ENCODE measurements at places on chromosomes 3 and 15.

- DNase-seq: no peak
Measured at GRCh38 chr3:94082391-94082937, 19.6 kb downstream of the NSUN3 start.

- no peak for DNase-seq
Measured at GRCh38 chr3:129030611-129031010, 29.5 kb downstream of the EFCC1 start.

- DNase-seq: peak; percentile 24
Measured at GRCh38 chr3:15812183-15812582, 14.4 kb upstream of the ANKRD28 start.

DNA sequence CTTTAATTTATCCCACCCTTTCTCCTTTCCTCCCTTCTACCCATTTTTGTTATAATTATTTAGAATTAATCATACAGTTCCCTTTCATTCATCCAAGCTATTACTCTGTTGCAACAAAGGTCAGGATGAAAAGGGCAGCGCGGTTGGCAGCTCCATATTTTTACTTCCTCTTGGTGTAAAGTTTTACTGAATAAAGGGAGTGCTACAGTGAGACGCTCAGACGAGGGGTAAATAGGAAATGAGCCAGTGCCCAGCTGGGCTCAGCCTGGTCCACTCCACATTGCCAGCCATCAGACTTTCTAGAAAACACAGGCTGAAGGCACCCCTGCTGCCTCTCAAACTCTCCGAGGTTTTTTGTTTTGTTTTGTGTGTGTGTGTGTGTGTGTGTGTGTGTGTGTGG lies 21.9 kb upstream of the ZBTB38 start:
- DNase-seq: no peak

DNA sequence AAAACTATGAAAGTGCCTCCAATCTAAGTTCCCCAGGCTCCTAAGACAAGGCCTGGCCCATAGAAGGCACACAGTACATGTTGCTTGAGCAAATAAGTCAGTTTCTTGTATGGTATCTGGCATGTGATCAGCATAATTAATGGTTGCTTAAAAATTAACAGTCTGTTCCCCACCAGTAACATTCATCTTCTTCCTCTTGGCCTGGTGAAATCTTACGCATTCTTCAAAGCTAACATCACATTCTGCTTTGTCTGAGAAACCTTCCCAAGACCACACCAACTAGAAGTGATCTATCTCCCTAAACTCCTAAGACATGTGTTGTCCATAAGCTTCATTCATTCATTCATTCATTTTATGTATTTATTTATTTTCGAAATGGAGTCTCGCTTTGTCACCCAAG lies 48.1 kb downstream of the LIPC start:
- no peak for DNase-seq

- no peak for DNase-seq
Measured at GRCh38 chr3:64578797-64579196, 109.0 kb downstream of the ADAMTS9 start.

GRCh38 chr15:68204776-68205557 lies at the start of gene CALML4:
CALML4 (minus strand) TSS chr15:68205332; CDS start chr15:68205247, 85 bp downstream.
- no peak for DNase-seq

DNA sequence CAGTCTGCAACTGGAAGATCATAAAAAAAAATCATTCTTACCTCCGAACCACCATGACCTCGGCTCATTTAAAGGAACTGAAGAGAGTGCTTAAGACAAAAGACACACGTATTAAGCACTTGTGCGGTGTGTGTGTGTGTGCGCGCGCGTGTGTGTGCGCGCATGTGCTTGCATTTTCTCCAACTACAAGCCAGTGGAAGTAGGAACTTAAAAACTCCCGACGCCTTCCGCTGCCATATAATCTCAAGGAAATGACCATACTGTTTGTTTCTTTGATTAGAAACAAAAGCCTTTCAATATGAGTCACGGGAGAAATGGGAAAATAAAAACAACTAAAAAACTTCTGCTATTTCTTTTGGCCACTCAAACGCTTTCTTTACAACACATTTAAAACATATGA lies 32.4 kb downstream of the FRMD4B start:
- DNase-seq: no peak

GRCh38 chr3:191303596-191303995 lies 25.6 kb upstream of the CCDC50 start:
- DNase-seq: no peak

GRCh38 chr3:7766530-7766929 lies 735.1 kb upstream of the LMCD1 start:
- DNase-seq: no peak

DNA sequence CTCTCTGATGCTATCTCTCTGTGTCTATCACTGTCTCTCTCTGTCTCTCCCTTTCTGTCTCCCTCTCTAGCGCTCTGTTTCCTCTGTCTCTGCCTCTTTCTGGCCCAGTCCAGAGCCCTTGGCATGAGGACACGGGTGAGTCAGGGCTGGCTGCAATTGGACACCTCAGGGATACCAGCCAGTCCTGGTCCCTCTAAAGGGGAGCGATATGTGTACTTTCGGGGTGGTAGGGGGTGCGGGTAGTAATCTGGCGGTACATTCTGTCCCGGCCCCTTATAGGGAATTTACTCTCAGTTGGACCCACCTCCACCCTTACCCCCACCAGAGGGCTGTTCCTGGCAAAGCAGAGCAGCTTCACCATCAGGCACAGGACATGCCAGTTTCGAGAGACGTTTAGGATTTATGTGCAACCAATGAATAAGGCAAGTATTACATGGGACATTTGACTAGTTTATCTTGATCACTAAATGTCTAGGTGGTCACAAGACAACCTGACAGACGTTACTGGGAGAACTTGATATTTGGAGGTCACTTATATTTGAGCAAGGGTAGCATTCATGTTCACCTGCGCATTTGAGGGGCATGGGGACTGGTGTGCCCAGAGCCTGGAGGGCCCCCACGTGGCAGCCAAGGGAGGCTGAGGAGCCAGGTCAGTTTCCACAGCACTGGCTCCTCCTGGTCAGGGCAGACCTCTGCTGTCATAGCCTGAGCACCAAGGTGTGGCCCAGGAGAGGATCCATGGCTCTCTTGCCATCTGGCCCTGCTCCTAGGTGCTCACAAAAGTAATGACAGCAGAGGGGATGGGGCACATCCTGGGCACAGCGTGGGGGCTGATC lies 256.1 kb downstream of the PLCL2 start:
- DNase-seq: no peak

DNA sequence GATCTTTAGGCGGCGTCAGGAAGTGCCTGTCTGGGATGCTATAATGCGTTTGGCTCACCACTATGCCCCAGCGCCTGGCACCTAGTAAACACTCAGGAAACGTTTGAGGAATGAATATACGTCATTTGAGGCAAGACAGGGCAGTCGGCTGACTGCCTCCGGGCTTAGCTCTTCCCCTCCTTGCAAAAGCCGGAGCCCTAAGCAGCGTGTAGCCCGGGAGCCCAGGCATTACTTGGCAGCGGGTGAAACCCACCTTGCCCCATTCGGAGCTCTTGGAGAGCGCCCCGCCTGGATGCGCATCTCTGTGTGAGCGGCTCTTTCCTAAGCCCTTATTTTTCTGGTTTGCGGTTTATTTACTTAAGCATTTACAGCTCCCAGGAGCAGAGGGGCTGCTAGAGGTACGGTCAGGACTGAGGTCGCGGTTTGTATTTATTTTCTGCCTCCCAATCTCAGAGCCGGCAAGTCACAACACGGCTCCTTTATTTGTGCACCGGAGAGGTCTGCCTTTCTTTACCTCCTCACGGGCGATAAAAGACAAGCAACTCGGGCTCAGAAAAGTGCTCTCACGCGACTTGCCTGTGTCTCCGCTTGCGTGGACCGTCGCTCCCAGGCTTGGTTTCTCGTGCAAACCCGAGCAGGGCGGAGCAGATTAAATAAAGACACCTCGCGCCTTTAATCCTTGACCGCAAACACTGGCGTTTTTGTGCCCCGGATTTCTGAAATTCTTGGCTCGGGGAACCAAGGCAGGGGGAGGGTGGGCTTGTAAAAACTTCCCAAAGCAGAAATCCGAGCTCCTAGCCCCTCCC lies 737 bp upstream of the ITPR1 start:
- DNase-seq: peak; percentile 58
